ENCODE measurements at places on chromosomes 1 and 21. TPM values are rescaled to one million over a fixed set of nuclear protein-coding genes. Genes with fewer than 3 reads are reported as not detected.

Gene LY9
- 0.10 TPM for total RNA-seq

Gene TLR5
- 0.21 TPM for total RNA-seq

Gene SGIP1
- 1.6 TPM for total RNA-seq

Gene KRTAP13-2
- total RNA-seq: not detected

Gene LHX8
- not detected for total RNA-seq

Gene SLC25A34
- total RNA-seq: 0.64 TPM

Gene DUSP10
- total RNA-seq: 1.4 TPM

Gene S100A7A
- not detected for total RNA-seq

Gene CENPF
- 156 TPM for total RNA-seq

Gene EFCAB7
- 6.6 TPM for total RNA-seq

Gene SAMSN1
- 0.44 TPM for total RNA-seq

Gene ZYG11A
- 0.36 TPM for total RNA-seq

Gene FCAMR
- total RNA-seq: not detected

DNA sequence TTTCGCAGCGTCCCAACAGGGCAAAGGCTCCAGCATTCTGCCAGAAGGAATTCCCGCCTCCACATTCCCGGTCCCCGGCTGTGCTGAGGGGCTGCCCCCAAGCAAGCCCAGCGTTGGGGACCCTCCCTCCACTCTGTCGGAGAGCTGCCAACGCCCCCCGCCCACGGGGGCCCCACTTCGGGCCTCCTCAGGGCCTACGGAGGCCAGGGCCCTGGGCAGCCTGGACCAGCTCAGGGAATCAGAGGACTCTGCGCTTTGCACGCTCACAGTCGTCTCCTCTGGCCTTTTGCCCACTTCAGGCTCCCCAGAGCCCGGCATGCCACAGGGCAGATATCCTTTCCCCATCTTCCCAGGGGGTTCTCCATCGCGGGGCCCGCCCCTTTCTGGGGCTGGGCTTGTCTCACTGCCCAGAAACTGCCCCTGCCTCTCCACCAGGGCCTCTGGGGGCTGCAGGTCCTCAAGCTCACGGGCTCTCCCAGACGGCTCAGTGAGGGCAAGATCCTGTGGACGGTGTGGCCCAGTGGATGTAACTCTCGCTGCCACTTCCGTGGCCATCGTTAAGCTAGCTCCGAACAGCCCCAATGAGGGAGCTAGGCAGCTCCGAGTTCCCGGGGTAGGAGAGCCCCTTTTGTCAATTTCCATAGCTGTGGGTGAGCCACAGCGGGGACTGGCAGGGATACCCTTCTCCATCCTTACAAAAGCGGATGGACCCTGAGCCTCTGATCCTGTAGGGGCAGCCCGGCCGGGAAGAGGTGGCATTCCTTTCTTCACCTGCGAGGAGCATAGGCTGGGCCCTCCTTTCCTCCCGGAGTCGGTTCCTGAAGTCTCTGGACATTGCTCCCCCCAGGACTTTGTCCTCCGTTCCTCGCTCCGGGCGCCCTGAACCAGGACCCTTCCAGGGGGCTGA lies 2.8 kb downstream of the ITPKB start:
- DNase-seq: no peak

DNA sequence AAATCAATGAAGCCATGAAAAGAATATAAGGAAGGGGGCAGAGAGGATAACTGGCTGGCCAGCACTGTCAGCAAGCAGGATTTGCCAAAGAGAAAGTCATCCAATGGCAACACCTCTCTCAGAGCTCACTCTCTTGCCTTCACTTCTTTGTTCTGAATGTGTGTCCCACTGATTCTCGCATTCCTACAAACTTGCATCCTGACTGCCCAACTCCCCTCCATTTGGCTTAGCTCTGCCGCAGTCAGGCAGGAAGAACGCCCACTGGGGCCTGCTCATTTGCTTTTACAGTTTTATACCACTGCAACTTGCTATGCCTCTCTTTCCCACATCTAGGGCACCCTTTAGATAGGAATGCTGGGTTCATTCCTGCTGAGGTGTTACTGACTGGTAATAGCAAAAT lies 364.2 kb upstream of the ST6GALNAC5 start:
- no peak for DNase-seq

- no peak for DNase-seq
Measured at GRCh38 chr1:225143001-225143400, 213.5 kb downstream of the DNAH14 start.

GRCh38 chr1:234755449-234755863 lies 145.5 kb upstream of the IRF2BP2 start:
- no peak for DNase-seq

GRCh38 chr1:40982721-40983120 lies 3.2 kb downstream of the CTPS1 start:
- no peak for DNase-seq

DNA sequence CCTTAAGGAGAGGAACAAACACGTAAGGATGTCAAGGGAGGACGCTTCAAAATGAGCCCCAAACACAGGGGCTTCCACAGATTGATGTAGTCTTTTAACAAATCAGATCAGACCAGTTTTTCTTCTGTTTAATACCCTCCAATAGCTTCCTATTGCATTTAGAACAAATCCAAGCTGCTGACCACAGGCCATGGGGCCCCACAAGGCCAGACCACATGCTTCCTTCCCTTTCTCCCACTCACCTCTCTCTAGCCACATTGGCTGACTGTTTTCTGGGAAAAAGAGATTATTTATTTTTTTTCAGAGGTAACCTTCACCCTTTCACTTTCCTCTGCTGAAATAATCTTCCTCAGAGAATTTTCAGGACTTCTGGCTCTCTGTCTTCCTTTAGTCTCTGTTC lies 380.6 kb downstream of the SIPA1L2 start:
- DNase-seq: no peak

- DNase-seq: no peak
Measured at GRCh38 chr1:110424699-110425611, 17.5 kb upstream of the LAMTOR5 start.

GRCh38 chr1:43878440-43878839 lies 55.2 kb upstream of the ARTN start:
- DNase-seq: no peak

GRCh38 chr21:27700974-27701614 lies 734.2 kb upstream of the ADAMTS5 start:
- DNase-seq: peak; percentile 46

DNA sequence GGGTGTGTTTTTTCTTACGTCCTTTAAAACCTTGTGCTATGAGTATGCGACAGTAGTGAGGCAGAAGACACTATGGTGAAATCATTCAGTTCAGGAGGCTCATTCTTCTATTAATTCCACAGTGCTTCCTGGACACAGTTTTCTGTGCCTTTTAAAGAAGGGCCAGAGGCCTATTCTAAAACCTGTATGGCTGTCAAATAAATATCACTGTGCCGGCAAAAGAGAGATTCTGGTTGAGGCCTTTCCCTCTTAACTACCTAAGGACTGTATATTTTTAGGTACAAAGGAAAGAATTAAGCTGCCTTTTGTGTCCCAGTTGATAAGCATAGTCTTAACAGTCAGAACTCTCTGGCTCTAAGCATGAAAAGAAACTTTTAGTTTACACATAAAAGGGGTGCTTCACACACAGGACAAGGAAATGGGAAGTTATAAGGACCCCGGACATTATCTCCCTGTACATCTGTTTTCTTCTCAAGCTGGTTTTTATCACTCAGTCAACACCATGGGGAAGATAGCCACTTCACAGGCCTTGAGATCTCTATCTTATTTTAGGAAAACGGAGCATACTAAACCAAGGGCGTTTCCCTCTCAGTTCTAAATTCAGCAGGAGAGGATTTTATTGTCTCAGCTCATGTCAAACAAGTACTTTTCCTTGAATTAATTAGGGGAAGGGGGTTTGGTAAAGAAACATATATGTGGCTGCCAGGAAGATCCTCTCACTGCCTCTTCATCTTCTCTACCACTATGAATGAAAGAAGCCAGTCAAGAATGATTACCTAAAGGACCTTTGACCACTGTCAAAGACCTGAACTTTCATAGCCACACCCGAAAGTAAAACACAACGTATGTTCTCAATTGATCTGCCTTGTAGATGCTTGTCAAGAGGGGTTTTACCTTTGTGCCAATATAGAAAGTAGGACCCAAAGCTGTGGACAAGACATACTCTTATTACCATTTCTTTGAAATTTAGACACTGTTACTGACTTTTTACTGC lies 71.4 kb upstream of the HSPA13 start:
- DNase-seq: no peak

GRCh38 chr1:1541956-1542765 lies 1.7 kb upstream of the TMEM240 start:
- no peak for DNase-seq

- DNase-seq: no peak
Measured at GRCh38 chr1:154913273-154913672, 23.2 kb downstream of the PMVK start.

GRCh38 chr1:31218705-31219104 lies 21.0 kb downstream of the NKAIN1 start:
- no peak for DNase-seq

DNA sequence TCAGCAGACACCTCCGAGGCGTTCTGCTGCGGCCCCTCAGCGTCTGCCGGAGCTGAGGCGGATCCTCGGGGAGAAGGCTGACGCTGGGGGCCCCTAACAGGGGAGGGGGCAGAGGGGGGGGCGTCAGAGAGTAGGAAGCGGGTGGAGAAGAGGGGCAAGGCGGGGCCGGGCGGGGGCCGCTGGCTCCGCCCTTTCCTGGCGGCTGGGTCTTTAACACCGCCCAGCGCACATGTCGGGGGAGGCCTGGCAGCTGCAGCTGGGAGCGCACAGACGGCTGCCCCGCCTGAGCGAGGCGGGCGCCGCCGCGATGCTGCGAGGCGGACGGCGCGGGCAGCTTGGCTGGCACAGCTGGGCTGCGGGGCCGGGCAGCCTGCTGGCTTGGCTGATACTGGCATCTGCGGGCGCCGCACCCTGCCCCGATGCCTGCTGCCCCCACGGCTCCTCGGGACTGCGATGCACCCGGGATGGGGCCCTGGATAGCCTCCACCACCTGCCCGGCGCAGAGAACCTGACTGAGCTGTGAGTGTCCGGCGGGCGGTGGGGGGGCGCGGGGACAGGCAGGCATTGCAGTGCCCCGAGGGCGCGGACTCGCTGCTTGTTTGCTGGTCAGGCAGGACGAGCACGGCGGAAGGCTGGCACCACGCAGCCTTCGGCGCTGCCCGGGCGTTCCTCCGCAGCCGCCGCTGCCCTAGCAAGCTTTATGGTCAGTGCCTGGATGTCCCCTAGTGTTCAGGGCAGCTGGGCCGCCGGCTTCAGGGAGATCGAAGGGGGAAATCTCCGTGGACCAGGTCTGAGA lies at the start of gene NTRK1:
Gene NTRK1, plus strand, starts transcription at position 238 of the 796 bp plus-strand sequence. Its CDS starts 70 bp downstream, at position 308.
- no peak for DNase-seq

- DNase-seq: no peak
Measured at GRCh38 chr1:239735111-239735510, 348.7 kb downstream of the CHRM3 start.

DNA sequence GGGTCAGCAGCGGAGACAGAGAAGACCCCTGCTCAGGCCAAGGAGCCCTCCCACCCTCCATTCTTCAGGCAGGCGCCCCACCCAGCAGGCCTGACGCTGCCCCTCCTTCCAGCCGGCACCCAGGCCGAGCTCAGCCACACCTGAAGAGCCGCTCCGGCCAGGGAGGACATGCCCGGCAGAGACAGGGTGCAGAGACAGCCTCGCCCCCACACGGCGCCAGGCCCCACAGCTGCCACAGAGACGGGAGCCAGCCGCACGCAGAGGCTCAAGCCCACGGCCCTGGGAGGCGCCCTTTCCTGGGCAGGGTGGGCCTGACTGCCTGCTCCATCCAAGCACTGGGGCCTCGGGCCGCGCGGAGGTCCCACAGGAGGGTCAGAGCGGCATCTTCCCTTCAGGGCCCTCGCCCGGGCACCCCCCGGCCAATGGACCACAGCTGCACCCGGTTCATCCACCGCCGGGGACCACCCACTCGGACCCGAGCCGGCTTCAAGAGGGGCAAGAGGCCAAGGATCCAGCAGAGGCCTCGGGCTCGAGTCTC lies 5.2 kb downstream of the TTLL10 start:
- DNase-seq: no peak

DNA sequence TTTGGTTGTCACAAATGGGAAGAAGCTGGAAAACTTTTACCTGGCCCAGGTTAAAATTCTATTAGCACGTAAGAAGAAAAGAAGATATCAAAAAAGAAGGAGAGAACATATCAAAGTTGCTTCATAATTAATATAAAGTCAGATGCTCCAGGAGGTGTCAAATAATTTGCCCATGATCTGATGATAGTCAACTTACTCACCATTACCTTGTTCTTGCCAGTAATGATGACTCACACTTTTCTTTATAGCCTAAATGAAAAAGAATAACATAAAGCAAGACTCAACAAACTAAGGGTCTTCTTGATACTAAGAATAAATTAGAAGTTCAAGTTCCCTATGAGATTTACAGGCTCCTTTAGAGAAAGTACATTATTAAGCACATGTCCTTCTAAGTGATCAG lies 580.4 kb downstream of the TTLL7 start:
- no peak for DNase-seq

- DNase-seq: no peak
Measured at GRCh38 chr1:58979086-58979485, 195.2 kb upstream of the JUN start.

GRCh38 chr1:27548136-27548853 lies 55.6 kb downstream of the AHDC1 start:
- no peak for DNase-seq

GRCh38 chr1:228236744-228237143 lies 28.9 kb downstream of the OBSCN start:
- no peak for DNase-seq

DNA sequence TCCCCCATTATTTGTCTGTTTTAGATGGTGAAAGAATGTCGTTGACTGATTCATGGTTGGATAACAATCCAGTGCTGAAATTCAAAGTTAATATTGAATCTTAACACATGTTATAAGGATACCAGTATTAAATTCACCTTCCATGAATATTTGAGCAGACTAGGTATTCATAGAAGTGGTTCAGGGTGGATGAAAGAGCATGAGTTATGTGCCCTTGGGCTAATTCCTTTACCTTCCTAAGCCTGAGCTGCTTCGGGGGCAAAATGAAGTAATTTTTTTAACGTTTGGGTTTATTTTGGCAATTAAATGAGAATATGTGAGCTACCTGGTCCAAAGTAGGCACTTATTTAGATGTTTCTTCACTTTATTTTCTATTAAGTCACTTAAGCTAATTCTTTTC lies 2.7 kb upstream of the PLPPR5 start:
- no peak for DNase-seq

DNA sequence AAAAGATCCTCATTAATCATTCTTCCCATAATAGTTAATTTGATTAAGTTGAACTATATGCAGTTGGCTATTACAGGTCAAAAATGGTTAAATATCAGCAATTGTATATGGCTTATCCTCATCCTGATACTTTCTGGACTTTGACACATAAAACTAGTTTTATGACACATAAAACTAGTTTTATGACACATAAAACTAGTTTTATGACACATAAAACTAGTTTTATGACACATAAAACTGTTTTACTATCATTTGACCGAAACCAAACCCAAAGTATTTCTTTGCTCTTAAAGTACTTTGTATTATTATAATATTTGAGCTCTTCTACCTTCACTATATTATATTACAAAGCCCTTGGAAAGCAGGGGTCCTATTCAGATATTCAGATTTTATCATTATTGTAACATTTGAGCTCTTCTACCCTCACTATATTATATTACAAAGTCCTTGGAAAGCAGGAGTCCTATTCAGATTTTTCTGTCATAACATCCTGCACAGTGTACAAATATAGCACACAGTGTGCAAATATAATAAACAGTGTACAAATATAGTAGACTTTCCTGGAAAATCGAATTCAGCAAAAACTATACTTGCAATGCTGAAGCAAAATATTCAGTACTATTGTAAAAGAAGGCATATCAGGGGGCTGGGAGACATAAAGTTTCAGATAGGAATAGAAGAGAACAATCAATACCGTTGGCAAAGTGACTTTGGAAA lies 53.0 kb downstream of the NVL start:
- no peak for DNase-seq

- peak; percentile 4 for DNase-seq
Measured at GRCh38 chr1:107057197-107058133, 991 bp downstream of the PRMT6 start.

GRCh38 chr1:167532375-167532774 lies 14.0 kb upstream of the CD247 start:
- no peak for DNase-seq
